ENCODE measurements at places on chromosomes 2 and 18.
A peak's percentile ranks its signal among the peaks of the same experiment; 100 is the strongest.

DNA sequence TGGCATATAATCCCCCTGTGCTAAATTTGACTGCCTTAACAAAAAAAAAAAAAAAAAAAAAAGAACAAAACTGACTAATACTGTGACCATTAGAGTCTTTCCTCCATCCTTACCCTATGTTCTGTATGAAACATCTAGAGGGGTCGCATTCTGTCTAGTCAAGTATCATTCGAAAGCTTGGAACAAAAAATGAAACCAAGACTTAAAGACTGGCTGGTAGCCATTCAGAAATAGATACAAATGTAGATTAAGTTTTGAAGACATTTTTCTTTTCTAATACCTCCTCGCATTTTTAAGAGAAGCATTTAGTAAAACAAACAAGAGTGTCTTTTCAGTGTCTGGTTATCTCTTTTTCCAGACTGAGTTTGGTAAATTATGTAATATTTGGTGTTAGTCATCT lies 66.7 kb downstream of the SPATS2L start:
- DNase-seq = no peak

GRCh38 chr2:135701442-135701841 lies 40.2 kb upstream of the UBXN4 start:
- DNase-seq = no peak

DNA sequence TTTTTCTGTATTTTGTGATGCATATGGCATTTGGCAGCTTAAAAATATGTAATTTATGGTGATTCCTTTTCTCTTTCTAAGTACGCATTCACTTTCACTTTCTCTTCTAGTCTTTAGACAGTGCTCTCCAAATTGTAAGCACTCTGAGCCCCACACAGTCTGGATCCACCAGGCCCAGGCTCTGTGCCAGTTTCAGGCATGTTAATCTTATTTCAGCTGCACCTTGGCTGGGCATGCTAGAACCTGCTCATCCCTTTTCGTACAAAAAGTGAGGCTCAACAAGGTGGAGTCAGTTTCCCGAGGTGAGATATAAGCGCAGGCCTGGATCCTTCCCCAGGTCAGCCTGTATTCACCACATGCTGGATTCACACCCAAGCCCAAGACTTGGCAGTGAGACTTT lies 203.9 kb downstream of the MTX2 start:
- DNase-seq = peak; percentile 14

DNA sequence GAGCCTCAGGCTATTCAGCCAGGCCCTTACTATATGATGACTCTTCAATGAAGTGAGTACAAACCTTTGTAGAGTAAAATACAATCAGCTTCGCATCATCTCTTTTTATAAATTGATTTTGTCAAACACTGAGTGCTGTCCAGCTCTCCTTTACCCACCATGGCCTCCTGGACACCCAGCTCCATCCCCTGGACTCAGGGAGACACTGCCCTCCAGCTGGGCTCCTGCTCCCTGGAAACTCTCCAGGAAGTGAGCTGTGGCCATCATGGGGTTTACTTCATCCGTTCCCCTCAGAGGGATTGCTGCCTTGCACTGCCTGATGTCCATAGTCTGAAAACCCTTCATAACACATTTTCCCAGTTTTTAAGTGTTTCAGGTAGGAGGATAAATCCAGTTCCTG lies 82.5 kb upstream of the XIRP2 start:
- no peak for DNase-seq

DNA sequence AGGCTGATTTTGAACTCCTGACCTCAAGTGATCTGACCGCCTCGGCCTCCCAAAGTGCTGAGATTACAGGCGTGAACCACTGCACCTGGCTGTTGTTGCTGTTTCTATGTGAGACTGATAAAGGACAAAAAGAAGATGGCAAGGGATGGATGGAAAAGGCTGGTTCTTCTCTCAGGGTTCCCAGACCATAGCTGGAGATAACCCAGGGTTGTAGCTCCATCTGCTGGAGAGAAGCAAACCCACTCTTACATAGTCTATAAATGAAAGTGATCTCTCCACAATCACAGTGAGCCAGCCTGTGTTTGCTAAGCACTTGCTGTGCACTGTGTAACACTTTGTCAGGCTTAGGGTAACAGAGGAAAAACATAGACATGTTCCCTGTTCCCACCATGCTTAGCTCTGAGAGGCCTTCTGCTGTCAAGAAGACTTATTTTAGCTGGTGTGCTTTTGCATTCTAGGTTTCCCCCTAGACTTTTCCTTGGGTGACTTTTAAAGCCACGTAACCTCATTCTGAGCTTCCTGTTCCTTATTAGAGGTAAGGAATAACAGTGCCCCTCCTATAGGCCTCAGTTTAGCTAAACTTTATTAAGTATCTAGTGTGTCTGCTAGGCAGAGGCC lies 49.7 kb downstream of the LIMS1 start:
- peak; percentile 69 for DNase-seq

GRCh38 chr2:88184762-88185161 lies 14.6 kb downstream of the THNSL2 start:
- DNase-seq = no peak

GRCh38 chr2:101341901-101342624 lies 33.6 kb upstream of the RNF149 start:
- peak; percentile 73 for DNase-seq

DNA sequence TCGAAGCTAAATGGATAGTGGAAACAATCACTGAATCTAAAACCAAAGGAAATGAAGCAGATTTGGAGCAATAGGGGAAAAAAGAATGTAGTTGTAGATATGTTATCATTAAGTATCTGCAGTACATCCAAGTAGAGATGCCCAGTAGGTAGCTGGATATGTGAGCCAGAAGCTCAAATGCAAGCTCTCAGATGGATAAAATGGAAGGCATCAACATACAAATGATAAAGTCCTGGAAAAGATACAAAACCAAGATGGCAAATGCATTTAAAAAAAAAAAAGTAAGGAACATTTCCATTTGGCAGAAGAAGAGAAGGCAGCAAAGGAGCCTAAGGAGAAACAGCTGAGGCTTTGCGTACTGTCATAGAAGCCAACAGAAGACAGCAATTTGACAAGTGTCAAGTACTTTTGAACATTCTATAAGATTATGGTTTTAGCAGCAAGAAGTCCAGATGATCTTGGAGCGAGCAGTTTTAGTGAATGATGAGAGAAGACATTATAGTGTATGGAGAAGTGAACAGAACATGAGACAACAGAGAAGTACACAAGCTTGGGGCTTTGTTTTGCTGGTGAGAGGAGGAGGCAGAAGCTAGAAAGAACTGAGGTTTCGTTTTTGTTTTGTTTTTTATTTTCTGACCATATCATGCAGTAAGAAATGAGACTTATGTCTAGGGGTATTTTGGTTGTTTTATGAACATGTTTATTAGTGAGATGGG lies 18.3 kb downstream of the ROCK2 start:
- DNase-seq = no peak

DNA sequence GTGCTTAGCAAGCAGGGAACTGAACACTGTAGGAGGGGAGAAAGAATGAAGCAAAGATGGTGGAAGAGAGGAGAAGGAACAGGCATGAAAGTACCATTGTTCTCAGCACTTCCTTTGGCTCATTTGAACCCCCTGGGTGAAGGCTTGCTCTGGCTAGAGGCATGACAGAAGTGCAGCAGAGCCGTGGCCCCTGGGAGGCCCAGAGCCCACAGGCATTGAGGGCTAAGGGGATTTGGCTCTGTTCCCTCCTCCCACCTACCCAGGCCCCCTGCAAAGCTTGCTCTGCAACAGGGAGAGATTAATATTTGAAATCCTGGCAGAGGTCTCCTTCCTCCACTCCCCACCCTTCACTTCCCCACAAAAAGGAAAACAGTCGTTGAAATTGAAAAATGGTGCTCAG lies 262.6 kb downstream of the CELF4 start:
- no peak for DNase-seq
